ENCODE measurements at places on chromosomes 1 and 21. TPM values are rescaled to one million over a fixed set of nuclear protein-coding genes. Genes with fewer than 3 reads are reported as not detected.
A peak's percentile ranks its signal among the peaks of the same experiment; 100 is the strongest.

DNA sequence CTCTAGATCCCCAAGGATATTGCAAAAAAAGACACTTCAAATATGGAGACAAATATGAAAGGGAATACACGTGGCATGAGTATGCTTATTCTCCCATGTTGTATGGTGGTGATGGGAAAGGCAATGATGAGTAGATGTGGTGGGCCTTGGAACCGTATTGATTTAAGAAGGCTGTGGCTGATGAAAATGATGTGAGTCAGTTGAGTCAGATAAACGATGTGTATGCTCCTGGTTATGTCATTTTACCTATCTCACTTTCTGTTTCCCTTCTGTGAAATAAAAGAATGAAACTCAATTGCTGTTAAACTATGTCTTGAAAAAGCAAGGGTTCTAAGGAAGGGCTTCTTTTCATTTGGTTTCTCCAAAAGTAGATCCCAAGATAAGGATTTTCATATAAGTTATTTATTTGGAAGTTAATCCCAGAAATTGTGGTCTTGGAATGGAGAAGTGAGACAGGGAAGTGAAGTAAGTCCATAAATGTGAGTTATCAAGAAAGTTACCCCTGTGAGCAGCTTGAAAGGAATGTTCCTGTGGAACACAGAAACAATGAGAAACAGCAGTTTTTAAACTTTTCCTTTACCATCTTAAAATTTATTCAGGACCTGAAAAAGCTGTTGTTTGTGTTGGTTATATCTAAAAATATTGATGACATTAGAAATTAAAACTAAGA, 292.0 kb downstream of the DUSP10 start:
- no peak overlapping the region for H3K4me3 ChIP-seq
- no peaks in the 10 kb centered on the region for H3K27me3 ChIP-seq
- H3K27ac ChIP-seq: no peak overlapping the region
- no peaks in the 10 kb centered on the region for H3K36me3 ChIP-seq
- no peak for DNase-seq
- H3K4me1 ChIP-seq: no peaks in the 10 kb centered on the region

Gene PGLYRP4
- polyA plus RNA-seq: 0.33 TPM

Gene FBLIM1
- 157 TPM for polyA plus RNA-seq

DNA sequence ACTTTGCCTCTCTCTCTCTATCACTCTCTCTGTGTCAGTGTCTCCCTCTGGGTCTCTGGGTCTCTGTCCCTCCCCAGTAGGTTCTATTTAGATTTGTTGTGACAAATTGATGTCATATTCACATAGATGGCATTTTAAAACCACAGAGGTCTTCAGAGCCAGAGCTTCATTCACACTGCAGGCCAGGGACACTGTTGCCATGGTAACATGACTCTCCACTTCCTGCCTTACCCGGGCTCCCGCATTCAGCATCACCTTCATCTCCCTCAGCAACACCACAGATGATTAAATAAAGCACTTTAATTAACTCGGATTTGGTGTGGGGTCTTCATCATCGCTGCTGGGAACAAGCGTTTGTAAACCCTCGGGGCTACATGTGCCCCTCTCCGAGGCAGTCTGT, 132.6 kb downstream of the ETS2 start:
- H3K4me3 ChIP-seq: no peak overlapping the region
- H3K27ac ChIP-seq: no peak overlapping the region
- H3K4me1 ChIP-seq: peaks cover 7% of the 10 kb centered on the region
- H3K27me3 ChIP-seq: no peaks in the 10 kb centered on the region
- DNase-seq: peak; percentile 46
- H3K36me3 ChIP-seq: no peaks in the 10 kb centered on the region

DNA sequence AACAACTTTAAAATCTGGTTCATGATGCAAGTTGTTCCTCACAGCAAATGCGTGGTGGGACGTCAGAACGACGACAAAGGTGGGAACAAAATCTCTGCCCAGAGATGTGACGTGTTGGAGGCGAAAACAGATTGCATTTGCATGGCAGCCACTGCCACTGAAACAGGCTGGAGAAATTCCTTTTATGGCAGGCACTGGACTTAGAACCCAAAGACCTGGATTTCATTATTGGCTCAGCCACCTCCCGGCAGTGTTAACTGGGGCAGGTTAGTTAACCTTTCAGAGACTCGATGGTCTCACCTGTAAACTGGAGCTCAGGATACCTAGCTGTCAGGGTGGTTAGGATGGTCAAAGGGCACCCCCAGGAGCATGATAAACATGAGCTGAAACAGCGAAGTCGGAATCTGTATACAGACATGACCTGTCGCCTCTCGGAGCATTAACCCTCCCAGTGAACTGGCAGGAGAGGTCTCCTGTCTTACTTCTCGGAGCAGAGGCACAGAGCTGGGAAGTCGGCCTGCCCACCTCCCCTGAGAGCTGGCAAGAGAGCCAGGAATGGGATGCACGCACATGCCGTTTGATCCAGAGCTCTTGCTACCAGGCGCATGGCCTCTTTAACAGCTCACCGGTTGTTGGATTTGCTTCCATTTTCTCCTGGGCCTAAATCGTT, 59.2 kb upstream of the TARBP1 start:
- DNase-seq: no peak
- H3K27ac ChIP-seq: peak overlapping the region; percentile 97
- peaks cover 87% of the 10 kb centered on the region for H3K4me1 ChIP-seq
- H3K36me3 ChIP-seq: no peaks in the 10 kb centered on the region
- no peak overlapping the region for H3K4me3 ChIP-seq

Gene INAVA
- polyA plus RNA-seq: 7.4 TPM

GRCh38 chr1:201017828-201018163, 5.7 kb downstream of the KIF21B start:
- H3K27me3 ChIP-seq: peaks cover 12% of the 10 kb centered on the region
- no peak overlapping the region for H3K27ac ChIP-seq

DNA sequence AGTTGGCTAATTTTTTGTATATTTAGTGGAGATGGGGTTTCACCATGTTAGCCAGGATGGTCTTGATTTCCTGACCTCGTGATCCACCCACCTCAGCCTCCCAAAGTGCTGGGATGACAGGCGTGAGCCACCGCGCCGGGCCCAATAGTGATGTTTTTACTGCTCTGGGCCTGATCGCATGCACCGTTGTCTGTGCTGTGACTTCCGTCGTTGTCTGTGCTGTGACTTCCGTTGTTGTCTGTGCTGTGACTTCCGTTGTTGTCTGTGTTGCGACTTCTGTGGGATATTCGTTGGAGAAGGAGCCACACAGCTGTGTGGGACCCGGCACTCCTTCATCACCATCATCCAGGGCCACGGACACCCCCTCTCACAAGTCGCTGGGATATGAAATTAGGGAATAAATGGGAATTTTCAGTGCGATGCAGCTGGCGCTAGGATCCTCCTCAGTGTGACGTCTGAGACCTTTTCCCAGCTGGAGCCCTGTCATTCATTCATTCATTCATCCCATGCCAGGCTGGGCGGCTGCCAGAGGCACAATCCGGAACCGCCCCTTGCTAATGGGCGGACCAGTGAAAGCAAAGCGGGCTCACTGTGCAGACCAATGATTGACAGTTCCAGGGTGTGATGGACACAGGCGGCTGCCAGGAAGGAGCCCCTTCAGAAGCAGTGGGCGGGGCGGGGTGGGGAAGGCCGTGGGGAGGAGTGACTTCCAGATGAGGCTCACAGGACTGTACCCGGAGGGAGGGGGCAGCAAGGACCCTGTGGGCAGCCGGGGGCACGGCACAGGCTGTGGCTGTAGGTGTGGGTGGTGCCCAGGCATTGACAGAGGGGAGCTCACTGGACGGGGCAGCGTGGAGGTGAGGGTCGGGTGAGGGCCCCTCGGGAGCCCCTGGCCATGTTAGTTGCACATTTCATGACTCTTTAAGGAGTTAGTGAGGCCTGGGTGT, 48.9 kb downstream of the PRKCZ start:
- H3K36me3 ChIP-seq: no peaks in the 10 kb centered on the region
- no peak for DNase-seq
- peaks cover 2% of the 10 kb centered on the region for H3K4me1 ChIP-seq
- no peaks in the 10 kb centered on the region for H3K27me3 ChIP-seq
- H3K4me3 ChIP-seq: no peak overlapping the region
- no peak overlapping the region for H3K27ac ChIP-seq

DNA sequence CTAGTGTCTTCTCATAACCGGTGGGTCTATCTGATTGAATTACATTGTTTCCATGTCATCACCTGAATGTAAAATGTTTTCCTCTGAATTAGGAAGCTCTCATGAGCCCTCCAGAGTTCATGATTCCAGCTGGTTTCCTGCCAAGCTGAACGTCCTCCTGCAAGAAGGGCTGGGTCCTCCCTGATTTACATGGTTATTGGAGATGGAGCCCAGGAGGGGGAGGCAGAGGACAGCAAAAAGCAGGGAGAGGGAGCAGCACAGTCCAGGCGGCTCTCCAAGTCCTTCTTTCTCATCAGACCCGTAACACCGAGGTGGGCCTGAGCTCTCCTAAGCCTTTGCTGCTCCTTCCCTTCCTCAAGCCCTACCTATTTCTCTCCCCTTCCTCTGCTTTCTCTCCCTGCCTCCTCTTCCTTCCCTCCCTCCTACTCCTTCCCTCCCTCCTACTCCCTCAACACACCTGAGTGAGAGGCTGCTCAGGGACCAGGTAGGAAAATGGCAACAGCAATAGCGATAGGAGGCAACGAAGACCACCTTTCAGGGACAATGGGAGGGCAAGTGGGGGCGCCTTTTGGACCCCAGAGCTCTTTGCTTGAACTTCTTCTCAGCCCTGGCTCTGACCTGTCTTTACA, 265.9 kb downstream of the PRDM2 start:
- DNase-seq: peak; percentile 79

Gene SLC22A15
- 2.4 TPM for polyA plus RNA-seq

DNA sequence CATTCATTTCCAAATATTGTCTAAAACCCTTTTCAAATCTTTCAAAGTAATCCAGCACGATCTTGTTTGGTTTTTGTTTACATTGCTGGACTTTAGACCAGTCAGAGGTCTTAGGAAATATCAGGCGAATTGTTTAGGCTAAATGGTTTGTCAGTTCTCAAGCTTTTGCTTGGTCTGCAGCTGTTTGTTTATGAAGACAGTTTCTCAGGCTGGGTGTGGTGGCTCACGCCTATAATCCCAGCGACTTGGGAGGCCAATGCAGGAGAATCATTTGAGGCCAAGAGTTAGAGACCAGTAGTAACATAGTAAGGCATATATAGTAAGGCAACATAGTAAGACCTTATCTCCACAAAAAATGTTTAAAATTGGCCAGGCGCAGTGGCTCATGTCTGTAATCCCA, 77.5 kb downstream of the DNTTIP2 start:
- H3K36me3 ChIP-seq: no peaks in the 10 kb centered on the region
- peaks cover 3% of the 10 kb centered on the region for H3K27me3 ChIP-seq
- no peak for DNase-seq
- H3K27ac ChIP-seq: no peak overlapping the region
- no peaks in the 10 kb centered on the region for H3K4me1 ChIP-seq

DNA sequence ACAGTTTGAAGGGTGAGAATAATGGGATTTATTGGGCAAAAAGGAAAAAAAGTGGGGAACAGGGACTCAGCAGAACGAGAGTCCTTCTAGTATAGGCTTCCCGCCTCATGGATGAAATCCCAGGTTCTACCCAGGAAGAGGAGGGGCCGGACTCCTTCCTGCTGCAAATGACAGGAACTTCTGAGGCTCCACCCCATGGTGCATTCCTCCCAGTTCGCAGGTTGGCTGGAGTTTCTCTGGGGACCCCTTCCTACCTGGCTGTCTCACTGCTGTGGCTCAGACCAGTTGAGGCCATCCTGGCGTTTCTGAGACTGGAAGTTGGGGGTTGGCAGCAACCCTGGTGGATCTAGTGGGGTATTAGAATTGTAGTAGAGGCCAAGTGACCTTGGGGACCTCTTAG, 27.5 kb downstream of the CNIH3 start:
- no peaks in the 10 kb centered on the region for H3K36me3 ChIP-seq
- H3K27ac ChIP-seq: no peak overlapping the region
- H3K27me3 ChIP-seq: no peaks in the 10 kb centered on the region
- no peak overlapping the region for H3K4me3 ChIP-seq
- DNase-seq: no peak

Gene CFAP45
- polyA plus RNA-seq: not detected

Gene LCE2B
- not detected for polyA plus RNA-seq

Gene PGLYRP3
- not detected for polyA plus RNA-seq

- H3K27me3 ChIP-seq: no peaks in the 10 kb centered on the region
- H3K4me1 ChIP-seq: peaks cover 6% of the 10 kb centered on the region
- DNase-seq: peak; percentile 21
- no peaks in the 10 kb centered on the region for H3K36me3 ChIP-seq
Measured at GRCh38 chr1:38745476-38746401, 113.8 kb downstream of the RRAGC start.

Gene KCNK2
- polyA plus RNA-seq: not detected

DNA sequence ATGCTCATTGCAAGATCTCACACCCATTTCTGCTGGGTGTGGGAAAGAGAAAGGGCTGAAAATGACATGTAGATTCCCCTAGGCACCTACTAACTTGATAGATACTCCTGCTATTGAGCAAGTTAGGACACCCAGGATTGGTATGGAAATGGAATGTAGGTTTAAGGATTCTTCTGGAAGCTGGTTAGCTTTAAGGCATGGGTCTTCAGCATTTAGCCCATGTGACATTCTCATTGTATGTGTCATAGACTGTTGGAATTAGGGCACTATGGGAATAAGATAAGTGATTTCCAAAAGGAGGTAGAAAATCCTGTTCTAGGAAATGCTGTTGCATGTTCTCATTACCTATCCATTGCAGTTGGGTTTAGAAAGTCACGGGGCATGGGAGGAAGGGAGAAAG, 76.2 kb downstream of the DISC1 start:
- no peaks in the 10 kb centered on the region for H3K36me3 ChIP-seq
- H3K27ac ChIP-seq: no peak overlapping the region
- no peak for DNase-seq
- H3K27me3 ChIP-seq: no peaks in the 10 kb centered on the region
- H3K4me1 ChIP-seq: no peaks in the 10 kb centered on the region

Measured in cardiac muscle cell (in vitro differentiated cells and primary cell).